ENCODE measurements at places on chromosomes 4 and X.

DNA sequence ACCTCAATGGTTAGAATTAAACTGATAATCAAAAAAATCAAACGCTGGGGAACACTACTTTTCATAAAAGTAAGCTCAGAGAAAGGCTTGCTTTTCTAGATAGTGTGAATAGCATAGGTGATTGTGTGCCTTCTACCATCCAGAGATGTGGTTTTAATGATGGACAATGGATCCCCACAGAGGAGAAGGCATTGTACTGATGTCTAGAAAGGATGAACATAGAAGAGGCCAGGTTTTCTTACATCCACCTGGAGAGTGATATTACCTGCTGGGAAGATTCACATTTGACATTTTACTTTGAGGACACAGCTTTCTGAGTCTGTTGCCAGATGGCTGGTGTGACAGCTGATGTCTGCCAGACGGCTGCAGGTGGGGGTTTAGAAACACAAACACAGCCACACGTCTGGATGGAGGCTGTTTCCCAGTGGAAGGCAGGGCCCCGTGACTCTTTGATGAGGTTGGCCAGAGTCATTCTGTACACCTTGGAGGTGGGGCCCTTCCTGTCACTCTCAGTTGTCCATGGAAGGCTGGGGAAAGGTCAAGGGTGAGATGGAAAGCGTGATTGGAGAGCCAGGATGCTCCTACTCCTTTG, 114.4 kb downstream of the PSAPL1 start:
- no peak for DNase-seq
- no peaks in the 10 kb centered on the region for H3K36me3 ChIP-seq
- no peak overlapping the region for H3K27ac ChIP-seq
- no peaks in the 10 kb centered on the region for H3K27me3 ChIP-seq

GRCh38 chr4:104500442-104500841, 5.7 kb upstream of the CXXC4 start:
- H3K4me3 ChIP-seq, result no peak overlapping the region
- H3K4me1 ChIP-seq, result no peaks in the 10 kb centered on the region
- DNase-seq, result no peak
- no peaks in the 10 kb centered on the region for H3K36me3 ChIP-seq

GRCh38 chrX:114390251-114390796, 193.6 kb upstream of the HTR2C start:
- DNase-seq, result no peak
- H3K4me3 ChIP-seq, result no peak overlapping the region
- no peak overlapping the region for H3K27ac ChIP-seq
- H3K27me3 ChIP-seq, result no peaks in the 10 kb centered on the region

GRCh38 chr4:142350871-142351270, 495.2 kb downstream of the INPP4B start:
- H3K36me3 ChIP-seq, result no peaks in the 10 kb centered on the region
- peak; percentile 73 for DNase-seq
- H3K27me3 ChIP-seq, result no peaks in the 10 kb centered on the region
- peak overlapping the region; percentile 4 for H3K27ac ChIP-seq
- no peak overlapping the region for H3K4me3 ChIP-seq

DNA sequence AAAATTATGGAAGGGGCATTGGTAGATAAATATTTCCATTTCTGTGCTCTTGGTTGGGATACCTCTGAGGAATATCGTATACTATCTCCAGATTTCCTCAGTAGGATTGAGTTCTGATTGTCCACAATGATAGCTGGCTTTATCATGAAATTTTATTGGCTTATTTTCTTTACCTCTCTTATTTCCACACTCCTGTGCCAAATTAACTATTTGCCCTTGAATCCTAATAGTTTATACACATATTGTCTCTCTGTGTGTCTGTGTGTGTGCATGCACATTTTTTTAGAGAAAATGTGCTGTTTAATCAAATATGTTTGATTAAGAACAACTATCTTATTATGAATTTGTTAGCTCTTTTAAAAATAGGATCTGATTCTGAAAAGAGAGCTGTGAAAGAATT, 271.6 kb downstream of the DTHD1 start:
- no peaks in the 10 kb centered on the region for H3K4me1 ChIP-seq
- DNase-seq, result no peak
- H3K36me3 ChIP-seq, result no peaks in the 10 kb centered on the region
- no peaks in the 10 kb centered on the region for H3K27me3 ChIP-seq

DNA sequence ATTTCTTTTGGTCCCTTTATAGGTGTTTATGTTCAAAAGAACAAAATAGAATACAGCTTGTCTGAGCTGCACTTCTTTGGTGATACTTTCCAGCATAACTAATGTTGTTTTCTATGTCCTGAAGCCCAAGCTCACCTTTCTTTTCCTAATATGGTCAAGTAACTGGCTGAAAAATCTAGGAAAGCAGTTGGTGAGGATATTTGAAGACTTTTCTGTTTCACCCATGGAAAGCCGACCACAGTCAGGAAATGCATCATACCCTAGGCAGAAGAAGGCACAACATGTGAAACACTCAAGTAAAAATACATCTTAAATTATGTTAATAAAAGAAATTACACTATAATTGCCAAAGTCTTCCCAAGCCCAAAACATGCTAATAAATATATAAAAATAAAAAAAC, 337.0 kb downstream of the PDGFC start:
- DNase-seq, result peak; percentile 44
- no peaks in the 10 kb centered on the region for H3K27me3 ChIP-seq
- H3K36me3 ChIP-seq, result no peaks in the 10 kb centered on the region
- peaks cover 29% of the 10 kb centered on the region for H3K4me1 ChIP-seq
- H3K27ac ChIP-seq, result peak overlapping the region; percentile 88

DNA sequence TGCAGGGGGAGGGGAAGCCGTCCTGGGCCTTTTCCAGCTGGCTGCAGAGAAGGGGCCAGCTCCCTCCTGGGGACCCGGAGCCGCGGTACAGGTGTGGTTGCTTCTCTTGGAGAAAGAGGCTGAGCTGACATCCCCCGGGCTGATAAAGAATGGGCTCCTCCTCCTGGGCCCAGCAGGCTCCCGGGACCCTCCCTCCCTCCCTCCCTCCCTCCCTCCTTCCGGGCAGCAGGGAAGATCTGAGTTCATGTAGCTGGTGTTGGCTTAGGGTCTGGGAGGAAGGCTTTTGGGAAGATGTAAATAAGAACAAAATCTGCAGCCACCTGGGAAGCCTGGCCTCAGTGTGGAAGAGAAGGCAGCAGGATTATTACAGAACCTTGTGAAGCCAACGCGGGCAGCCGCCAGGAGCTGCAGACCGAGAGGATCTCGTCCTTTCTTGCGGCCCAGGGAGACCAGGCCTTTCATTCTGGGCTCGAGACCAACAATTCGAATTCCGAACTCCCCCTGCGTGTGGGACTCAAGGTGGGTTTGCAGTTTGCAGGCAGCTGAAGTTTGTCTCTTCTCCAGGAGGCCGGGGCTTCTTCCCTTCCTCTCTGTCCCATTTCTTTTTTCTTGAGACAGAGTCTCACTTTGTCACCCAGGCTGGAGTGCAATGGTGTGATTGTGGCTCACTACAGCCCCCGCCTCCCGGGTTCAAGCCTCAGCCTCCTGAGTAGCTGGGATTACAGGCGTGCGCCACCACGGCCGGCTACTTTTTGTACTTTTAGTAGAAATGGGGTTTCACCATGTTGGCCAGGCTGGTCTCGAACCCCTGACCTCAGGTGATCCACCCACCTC, at the start of gene PLCXD1:
Gene PLCXD1 (plus strand): TSS at position 216 of the 834 bp plus-strand sequence. CDS start 2,807 bp downstream, outside the sequence.
- 0 out of 2 replicates have a peak, but pooled peaks cover 4% of the 10 kb centered on the region for H3K36me3 ChIP-seq
- H3K4me3 ChIP-seq, result no peak within 1 kb of the TSS
- DNase-seq, result no peak
- no peaks in the 10 kb centered on the region for H3K27me3 ChIP-seq
- no peaks in the 10 kb centered on the region for H3K4me1 ChIP-seq

DNA sequence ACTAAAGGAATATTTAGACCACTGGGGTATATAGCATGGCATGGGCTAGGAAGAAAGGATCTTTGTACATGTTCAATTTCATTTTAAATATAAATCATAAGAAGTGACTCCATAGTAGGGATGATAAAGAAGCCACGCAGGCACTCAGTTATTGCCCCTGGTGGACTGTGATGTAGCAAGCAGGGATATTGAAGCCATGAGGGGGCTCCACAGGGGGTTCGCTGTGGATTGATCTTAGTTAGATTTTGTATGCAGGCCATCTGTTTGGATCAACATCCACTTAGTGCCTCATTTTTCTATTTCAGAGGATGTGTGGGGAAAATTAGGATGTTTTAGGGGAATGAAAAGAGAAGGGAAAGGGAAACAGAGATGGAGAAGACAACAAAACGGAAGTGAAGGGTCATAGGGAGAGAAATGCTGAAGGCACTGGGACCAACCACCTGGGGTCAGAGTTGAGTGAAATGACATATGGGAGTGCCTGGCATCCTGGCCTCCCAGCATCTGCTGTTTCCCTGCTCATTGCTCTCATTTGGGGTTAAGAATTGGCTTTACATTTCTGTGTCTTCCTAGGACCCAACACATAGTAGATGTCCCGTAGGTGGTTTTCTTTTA, 11.2 kb upstream of the FREM3 start:
- no peaks in the 10 kb centered on the region for H3K27me3 ChIP-seq
- no peak overlapping the region for H3K27ac ChIP-seq
- no peak overlapping the region for H3K4me3 ChIP-seq
- H3K36me3 ChIP-seq, result no peaks in the 10 kb centered on the region
- peak; percentile 7 for DNase-seq
- H3K4me1 ChIP-seq, result no peaks in the 10 kb centered on the region

GRCh38 chr4:109631532-109632108, 71.6 kb downstream of the MCUB start:
- no peaks in the 10 kb centered on the region for H3K36me3 ChIP-seq
- no peak overlapping the region for H3K27ac ChIP-seq
- no peak for DNase-seq
- H3K4me3 ChIP-seq, result no peak overlapping the region

GRCh38 chr4:146186596-146186995, 11.1 kb downstream of the LSM6 start:
- no peak for DNase-seq
- no peak overlapping the region for H3K27ac ChIP-seq
- H3K27me3 ChIP-seq, result no peaks in the 10 kb centered on the region

DNA sequence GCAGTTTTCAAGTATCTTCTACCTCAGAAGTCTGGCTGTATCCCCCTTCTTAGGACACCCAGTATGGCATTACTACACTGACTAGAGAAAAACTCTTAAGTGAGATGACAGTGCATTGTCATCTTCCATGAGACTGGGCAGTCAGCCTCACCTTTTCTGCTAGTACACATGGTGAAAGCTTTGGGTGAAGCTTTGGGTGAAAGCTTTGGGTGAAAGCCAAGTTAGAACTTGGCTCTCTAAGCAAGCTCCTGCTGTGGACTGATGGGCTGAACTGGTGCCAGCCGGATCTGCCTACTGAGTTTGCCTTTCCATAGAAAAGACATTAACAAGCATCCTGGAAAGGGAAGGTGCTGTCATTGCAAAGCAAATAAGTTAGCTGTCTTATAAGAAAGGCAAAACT, 8.8 kb downstream of the EPHA5 start:
- H3K27me3 ChIP-seq, result no peaks in the 10 kb centered on the region
- H3K4me1 ChIP-seq, result no peaks in the 10 kb centered on the region
- H3K27ac ChIP-seq, result no peak overlapping the region
- H3K4me3 ChIP-seq, result no peak overlapping the region
- DNase-seq, result no peak

GRCh38 chrX:70354716-70355115, 64.8 kb downstream of the KIF4A start:
- DNase-seq, result no peak
- H3K27me3 ChIP-seq, result no peaks in the 10 kb centered on the region
- no peak overlapping the region for H3K4me3 ChIP-seq
- no peak overlapping the region for H3K27ac ChIP-seq
- peaks cover 50% of the 10 kb centered on the region for H3K36me3 ChIP-seq

- 0 out of 2 replicates have a peak, but pooled peaks cover 6% of the 10 kb centered on the region for H3K4me1 ChIP-seq
- H3K27ac ChIP-seq, result peak within 1 kb of the TSS; percentile 82
- DNase-seq, result peak; percentile 90
Observed at GRCh38 chr4:118034053-118034785, at the start of gene NDST3. Gene NDST3 (plus strand): TSS chr4:118034486. CDS start chr4:118053911, 19,425 bp downstream.

- H3K36me3 ChIP-seq, result no peaks in the 10 kb centered on the region
- H3K4me3 ChIP-seq, result no peak overlapping the region
- H3K27ac ChIP-seq, result no peak overlapping the region
- no peak for DNase-seq
- no peaks in the 10 kb centered on the region for H3K4me1 ChIP-seq
Observed at GRCh38 chr4:121200795-121201472, 36.8 kb upstream of the TNIP3 start.

- H3K27me3 ChIP-seq, result no peaks in the 10 kb centered on the region
- no peak overlapping the region for H3K4me3 ChIP-seq
- no peak overlapping the region for H3K27ac ChIP-seq
Observed at GRCh38 chr4:175369087-175369486, 443.0 kb downstream of the GPM6A start.

DNA sequence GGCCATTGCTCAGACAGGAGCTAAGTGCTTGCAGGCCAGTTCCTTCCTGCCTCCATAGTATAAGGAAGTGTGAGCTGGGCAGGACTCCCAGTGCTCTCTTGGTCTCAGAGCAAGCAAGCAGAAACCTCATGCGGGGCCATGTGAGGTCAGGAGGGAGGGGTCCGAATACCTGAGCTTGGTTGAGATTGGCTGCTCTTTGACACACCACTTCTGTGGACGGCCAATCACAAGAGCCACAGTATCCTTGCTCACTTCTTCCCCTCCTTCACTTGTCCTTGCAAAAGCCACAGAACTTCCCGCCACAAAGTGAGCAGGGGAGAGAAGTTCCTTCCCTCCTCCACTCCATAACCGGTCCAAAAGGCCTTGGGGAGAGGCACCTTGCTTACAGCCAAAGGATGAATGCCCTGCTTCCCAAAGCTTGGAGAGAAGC, 56.7 kb downstream of the PRPS1 start:
- no peak overlapping the region for H3K4me3 ChIP-seq
- H3K27me3 ChIP-seq, result no peaks in the 10 kb centered on the region
- H3K27ac ChIP-seq, result no peak overlapping the region
- peak; percentile 13 for DNase-seq
- no peaks in the 10 kb centered on the region for H3K36me3 ChIP-seq
- peaks cover 10% of the 10 kb centered on the region for H3K4me1 ChIP-seq

- H3K36me3 ChIP-seq, result no peaks in the 10 kb centered on the region
- H3K27me3 ChIP-seq, result no peaks in the 10 kb centered on the region
- no peaks in the 10 kb centered on the region for H3K4me1 ChIP-seq
- no peak overlapping the region for H3K4me3 ChIP-seq
Observed at GRCh38 chrX:121010218-121010617, 24.7 kb upstream of the CT47A1 start.

DNA sequence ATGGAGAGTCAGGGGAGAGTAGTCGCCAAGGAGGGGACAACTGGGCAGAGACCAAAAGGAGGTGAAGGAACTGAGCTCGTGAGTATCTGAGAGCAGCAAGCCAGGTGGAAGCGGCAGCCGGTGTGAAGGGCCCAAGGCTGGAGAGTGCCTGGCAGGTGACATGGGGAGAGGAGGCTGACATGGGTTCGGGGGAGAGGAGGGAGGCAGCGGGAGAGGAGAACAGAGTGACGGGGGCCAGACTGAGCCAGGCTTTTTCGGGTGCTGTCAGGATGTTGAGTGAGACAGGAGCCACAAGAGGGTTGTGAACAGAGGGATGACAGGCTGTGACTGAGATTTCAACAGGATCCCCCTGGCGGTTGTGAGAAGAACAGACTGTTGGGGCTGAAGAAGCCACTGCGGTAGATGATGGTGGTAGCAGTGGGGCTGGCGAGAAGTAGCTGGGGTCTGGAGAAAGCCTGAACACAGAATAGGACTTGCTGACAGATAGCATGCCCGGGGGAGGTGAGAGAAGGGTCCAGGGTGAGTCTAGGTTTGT, 5.7 kb downstream of the ELK1 start:
- no peak overlapping the region for H3K4me3 ChIP-seq
- H3K36me3 ChIP-seq, result peaks cover 8% of the 10 kb centered on the region
- no peaks in the 10 kb centered on the region for H3K4me1 ChIP-seq
- no peak overlapping the region for H3K27ac ChIP-seq
- no peaks in the 10 kb centered on the region for H3K27me3 ChIP-seq

GRCh38 chr4:169115897-169116254, 105.8 kb upstream of the CBR4 start:
- no peak for DNase-seq
- peaks cover 2% of the 10 kb centered on the region for H3K36me3 ChIP-seq
- H3K4me1 ChIP-seq, result no peaks in the 10 kb centered on the region
- no peaks in the 10 kb centered on the region for H3K27me3 ChIP-seq
- no peak overlapping the region for H3K27ac ChIP-seq
